Activated naive CD4-positive, alpha-beta T cell treated with anti-CD3 and anti-CD28 coated beads, Interleukin-2, amount 50 U/mL, for 72 hours (primary cell): ENCODE measurements at places on chromosomes 6 and 20.

- DNase-seq = no peak
Observed at GRCh38 chr20:32742322-32743236, 688 bp downstream of the COMMD7 start.

- DNase-seq = no peak
Observed at GRCh38 chr6:140546640-140547039, 1172.2 kb upstream of the CITED2 start.

- DNase-seq = no peak
Observed at GRCh38 chr20:23085436-23086055, 578 bp downstream of the CD93 start.

DNA sequence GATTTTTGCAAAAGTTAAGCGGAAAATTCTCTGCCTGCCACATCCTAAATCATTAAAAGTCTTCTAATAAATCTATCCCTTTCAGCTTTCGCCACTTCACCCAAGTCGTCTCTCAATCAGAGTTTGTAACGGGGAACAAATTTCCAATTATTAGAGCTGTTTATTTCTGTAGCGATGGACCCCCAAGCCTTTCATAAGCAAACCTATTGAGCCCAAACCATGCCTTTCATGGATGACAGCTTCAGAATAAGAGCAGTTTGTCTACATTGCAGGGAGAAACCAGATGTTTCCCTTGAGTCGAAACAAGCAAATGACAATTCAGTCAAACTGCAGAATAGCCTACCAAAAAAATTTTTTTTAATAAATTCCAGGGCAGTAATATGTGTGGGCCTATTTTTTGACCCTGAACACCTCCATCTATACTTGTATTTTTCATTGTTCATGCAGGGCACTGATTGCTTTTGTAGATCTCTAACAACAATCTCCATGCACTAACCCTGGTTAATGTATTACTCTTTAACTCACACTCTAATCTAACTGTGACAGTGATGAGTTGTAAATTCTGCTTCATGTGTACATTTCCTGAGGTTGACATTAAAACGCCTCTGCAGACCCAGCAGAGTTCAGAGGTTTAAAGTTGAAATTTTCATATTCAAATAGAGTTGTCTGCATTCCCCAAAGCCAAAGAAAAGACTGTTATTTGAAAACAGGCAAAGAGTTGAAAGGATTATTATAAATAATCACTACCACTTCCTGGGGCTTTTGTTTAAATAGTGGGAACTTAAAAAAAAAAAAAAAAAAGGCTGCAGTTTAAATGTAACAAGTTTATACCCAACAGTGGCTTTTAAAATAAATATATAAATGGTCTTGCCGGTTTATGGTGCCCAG lies 64.5 kb downstream of the ATP9A start:
- no peak for DNase-seq

DNA sequence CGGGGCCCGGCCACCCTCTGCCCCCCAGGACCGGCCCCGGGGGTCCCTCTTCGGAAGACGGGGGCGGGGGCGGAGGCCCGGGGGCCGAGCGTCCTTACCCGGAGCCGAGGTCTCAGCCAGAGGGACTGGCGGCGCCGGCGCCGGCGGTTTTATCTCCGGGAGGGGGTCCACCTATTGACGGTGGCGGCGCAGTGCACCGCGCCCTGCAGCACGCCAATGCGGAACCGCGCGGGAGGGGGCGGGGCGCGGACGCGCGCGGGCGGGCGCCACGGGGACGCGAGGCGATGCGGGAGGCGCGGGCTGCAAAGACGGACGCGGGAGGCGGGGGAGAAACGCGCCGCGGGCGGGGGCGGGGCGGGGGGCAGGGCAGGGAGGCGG lies at the start of gene EEF1A2:
Gene EEF1A2 (minus strand): TSS at position 124 of the 378 bp plus-strand sequence. CDS start 1,320 bp downstream, outside the sequence.
- DNase-seq = no peak

GRCh38 chr20:32458061-32458836 lies 100.1 kb downstream of the ASXL1 start:
- DNase-seq = no peak

DNA sequence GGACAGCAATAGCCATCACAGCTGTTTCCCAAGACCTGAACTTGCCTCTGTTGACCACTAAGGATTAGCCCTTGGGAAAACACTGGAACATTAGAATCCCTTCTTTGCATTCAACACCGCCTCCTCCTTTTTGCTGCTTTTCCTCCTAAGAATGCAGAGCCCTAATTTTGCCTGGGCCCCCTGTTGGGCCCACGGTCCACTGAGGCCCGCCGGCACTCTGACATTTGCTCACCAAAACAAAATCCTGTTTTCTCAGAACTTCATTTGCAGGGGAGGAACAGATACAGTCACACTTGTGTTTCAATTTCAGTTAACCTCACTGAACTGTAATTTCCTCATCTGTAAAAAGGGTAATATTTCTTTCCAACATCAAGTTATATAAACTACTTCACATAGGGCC lies 116.0 kb upstream of the JARID2 start:
- no peak for DNase-seq

DNA sequence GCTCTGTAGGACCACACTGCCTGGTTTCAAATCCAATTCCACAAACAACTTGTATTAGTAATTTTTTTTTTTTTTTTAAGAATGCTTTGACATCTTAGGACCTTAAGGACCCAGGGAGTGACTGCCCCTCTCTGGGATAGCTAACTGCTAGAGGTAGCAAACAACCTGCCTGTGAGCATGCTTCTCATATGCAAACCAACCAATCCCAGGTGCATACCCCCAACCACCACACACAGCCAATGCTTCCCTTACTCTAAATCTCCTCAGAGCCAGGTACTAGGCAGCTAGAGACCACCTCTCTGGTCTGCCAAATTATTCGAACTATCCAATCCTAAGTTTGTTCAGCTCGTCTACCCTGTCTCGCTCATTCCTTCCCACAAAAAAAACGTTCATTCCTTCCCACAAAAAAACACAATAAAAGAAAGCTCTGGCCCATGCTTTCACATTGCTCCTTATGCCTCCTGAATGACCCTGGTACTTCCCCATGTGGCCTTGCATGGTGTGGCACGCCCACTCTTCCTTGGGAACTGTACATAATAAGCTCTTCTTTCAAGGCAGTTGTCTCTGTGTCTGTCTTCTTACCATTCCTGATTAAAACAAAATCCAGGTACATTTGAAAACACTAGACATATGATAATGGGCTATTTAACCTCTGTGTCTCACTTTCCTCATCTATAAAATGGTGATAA lies 6.4 kb downstream of the SERAC1 start:
- no peak for DNase-seq

GRCh38 chr20:3580412-3580811 lies 82.8 kb downstream of the GFRA4 start:
- DNase-seq = no peak

DNA sequence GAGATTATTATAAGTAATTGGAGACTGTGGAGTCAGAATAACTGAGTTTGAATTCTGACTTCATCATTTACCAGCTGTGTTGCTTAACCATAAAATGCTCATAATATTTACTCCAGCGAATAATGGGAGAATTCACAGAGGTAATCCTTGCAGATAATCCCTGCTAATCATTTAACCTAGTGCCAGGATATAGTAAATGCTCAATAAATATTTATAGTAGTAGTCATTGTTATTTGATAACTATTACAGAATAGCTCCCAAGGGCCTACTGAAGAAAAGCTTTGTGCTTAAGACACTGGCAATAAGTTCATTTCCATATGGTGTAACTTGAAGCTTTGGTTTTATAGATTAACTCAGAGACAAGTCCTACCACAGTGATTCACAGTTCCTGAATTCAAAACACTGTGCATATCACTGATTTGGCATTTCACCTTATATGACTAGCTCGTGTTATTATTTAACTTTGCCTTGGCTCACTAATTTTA lies 208.8 kb upstream of the PLCB4 start:
- DNase-seq = no peak

DNA sequence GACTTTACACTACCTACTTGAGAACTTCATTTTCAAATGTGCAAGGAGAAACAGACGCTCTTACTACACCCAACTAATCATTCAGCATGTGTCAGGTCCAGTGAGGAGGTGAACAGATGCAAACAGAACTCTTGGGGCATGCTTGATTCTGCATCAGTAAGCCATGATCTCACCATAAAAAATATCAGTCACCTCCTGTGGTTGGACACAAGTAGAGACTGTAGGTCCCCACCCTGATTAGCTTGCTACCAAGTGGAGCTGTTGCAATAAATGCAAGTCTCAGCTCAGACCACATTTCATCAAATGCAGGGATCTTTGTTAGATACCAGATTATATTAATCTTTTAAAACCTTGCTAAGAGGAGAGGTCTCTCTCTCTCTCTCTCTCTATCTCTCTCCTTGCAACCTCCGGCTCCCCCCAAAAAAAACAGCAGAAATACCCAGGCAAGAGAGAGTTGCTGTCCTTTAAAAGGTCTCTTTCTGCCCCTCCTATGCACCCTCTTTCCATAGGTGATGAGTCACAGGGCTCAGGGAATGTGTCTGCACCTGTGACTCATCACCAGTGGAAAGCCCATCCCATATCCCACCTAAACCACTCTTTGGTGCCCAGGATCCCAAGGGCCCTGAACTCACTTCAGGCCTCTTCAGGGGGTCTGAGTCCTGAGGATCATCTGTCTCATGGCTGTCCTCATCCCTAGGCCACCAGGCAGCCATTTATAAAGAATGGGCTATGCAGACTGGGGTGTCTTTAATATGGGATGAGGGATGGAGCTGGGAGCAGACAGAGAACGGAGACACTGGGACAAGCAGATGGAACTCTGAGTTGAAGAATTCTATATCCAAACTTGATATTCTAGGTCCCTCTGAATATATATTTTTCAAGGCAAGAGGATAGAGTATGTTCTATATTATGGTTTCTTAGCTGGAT lies 154.5 kb downstream of the QRSL1 start:
- DNase-seq = no peak

DNA sequence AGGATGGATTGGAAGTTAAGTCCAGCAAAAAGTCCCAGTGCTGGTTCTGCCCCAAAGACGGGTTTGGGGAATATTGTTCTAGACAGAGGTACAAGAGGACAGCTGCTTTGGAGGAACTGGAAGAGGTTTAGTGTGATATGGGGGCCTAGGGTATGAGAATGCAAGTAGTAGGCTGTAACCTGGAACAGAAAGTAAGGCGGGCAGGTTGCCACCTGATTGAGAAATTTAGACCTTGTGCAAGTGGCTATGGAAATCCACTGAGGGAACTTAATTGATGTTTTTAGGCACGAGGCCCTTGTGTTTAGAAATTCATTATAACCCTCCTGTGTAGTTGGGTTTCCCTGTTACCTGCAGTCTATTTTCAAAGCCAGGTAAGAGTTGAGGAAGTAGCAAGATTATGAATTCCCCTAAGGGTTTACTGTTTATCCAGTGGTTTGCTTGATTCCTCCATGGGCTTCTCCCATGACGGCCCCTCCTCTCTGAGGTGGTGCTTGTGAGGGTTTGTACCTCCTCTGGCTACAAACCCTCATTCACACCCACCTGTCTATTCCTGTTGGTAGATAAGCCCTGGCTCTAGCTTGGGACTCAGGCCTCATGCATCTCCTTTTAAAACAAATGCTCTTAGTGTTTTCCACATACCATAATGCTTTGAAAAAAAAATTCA lies 42.0 kb upstream of the BCAS1 start:
- no peak for DNase-seq

DNA sequence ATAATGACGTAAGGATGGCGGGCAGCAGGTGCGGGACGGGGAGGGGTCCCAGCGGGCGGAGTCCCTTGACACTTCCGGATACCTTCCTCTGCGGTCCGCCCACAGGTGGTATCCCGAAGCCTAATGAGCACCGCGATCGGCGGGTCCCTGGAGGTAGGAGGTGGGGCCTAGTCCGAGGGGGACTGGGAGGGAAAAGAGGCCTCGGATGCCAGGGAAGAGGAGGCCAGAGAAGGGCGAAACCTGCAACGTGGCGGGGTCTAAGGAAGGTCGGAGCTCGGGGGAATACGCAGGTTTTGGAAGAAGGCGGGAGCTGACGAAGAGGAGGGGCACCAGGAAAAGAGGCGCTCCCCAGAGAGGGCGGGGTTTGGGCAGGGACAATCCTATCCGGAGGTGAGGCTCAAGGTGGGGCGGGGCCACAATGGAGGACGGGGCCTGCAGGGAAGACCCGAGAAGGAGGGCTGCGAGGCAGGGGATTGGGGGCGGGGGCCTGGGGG lies 3.7 kb downstream of the PRSS16 start:
- DNase-seq = peak; percentile 67

DNA sequence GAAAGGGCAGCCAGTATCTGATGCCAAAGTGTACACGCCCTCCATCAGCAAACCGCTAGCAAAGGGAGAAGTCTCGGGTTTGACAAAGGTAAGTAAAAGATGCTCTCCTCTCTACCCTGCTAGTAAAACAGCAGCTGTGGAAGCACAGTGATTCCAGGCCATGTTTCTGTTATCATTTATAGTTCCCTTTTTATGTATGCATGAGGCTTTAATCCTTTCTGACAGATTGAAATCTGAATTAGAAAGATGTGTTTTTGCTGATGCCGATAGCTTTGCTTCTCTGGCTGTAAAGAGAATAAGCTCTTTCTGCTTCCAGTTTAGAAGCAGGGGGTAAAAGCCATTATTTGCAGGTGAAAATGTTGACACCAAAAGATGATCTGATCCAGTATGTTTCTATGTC lies 392.4 kb upstream of the SOX4 start:
- no peak for DNase-seq

DNA sequence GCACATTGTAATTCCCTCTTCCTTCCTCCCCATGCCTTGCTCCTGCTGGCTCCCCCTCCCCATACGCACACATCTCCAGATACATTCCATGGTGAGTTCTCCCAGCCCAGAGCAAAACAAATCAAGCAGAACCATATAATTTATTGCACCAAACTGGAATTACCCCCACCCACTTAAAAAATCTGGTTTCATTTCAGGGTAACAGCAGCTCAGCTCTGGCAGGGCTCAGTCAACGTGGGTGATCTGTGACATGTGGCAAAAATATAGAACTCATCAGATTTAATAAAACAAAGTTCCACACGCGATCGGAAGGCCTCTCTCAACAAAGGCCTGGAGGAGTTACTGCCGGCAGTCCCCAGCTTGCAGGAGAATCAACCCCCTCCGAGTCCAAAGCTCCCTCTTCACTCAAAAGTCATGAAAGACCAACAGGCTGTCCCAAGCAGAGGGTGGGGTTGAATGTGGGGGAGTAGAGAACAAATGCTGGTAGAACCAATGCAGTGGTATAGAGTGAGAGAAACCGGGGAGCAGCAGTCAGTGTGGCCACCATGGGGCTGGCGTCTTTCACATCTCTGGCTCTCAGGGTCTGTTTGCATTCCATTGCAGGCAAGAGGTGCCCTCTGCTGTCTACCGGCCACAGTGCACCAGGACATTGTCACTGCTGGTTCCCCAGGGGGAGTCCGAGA lies 323.3 kb upstream of the NT5E start:
- DNase-seq = no peak

- DNase-seq = no peak
Observed at GRCh38 chr6:125821825-125822281, 31.1 kb downstream of the NCOA7 start.

- DNase-seq = no peak
Observed at GRCh38 chr6:131642987-131643611, 6.0 kb downstream of the ENPP3 start.

GRCh38 chr6:46909371-46909770 lies 12.4 kb downstream of the ADGRF5 start:
- DNase-seq = no peak

GRCh38 chr6:37239526-37239925 lies 18.0 kb upstream of the TBC1D22B start:
- no peak for DNase-seq

GRCh38 chr6:114897536-114897935 lies 554.7 kb upstream of the HS3ST5 start:
- no peak for DNase-seq

- peak; percentile 60 for DNase-seq
Observed at GRCh38 chr6:109526905-109527628, 44.0 kb upstream of the ZBTB24 start.
